ENCODE measurements at places on chromosomes 2 and 18. TPM values are rescaled to one million over a fixed set of nuclear protein-coding genes. Genes with fewer than 3 reads are reported as not detected.

Gene GPATCH11
- total RNA-seq = 8.3 TPM

Gene ELOA2
- not detected for total RNA-seq

Gene CCDC74B
- 4.8 TPM for total RNA-seq

Gene SIX3
- total RNA-seq = not detected

Gene INHBB
- total RNA-seq = not detected

Gene LGALSL
- total RNA-seq = 3.1 TPM

Gene XPO1
- 302 TPM for total RNA-seq

Gene OTOS
- total RNA-seq = not detected

Gene IL1F10
- total RNA-seq = not detected

Gene RAMP1
- 0.23 TPM for total RNA-seq

Gene NLRC4
- not detected for total RNA-seq

Gene IL18RAP
- total RNA-seq = not detected

Gene STPG4
- 0.32 TPM for total RNA-seq

Gene PSTPIP2
- 16.7 TPM for total RNA-seq

Gene PAX3
- not detected for total RNA-seq

Gene GCG
- not detected for total RNA-seq

Gene NXPH2
- not detected for total RNA-seq

Gene KCNIP3
- 2.3 TPM for total RNA-seq

Gene REG3A
- total RNA-seq = not detected

Gene HOXD13
- total RNA-seq = 2.4 TPM

Gene RIT2
- total RNA-seq = not detected

Gene KYNU
- 1.8 TPM for total RNA-seq

Gene AGXT
- total RNA-seq = not detected
